ENCODE measurements at places on chromosomes 2 and 18.

DNA sequence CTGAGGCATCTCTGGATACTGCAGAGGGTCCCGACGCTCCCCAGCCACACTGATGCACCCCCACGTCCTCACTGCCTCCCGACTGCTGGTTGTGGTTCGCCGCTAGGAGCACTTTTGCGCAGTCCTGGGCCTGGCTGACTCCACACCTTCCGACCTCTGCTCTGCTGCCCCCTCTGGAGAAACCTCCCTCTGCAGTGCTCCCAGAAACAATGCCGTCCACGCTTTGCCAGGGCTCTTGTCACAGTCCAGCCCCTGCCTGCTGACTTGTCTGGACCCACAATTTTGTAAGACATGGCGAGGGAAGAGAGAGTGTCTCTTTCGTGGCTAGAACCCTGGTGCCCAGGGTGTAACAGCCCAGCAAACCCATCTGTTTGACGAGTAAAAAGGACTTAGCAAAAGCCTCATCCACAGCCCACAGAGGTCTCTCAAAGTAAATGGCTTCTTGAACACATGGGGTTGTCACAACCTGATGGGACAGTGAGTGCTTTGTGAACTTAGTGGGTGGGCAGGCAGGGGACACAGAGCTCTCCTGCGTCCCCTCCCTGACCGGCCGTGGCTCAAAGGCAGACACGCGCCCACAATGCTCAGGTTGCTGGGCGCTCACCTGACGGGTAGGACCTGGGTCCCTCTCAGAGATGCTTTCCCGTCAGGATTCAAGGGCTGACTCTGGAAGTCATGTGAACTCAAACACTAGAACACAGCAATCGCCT lies 4.0 kb downstream of the COPS9 start:
- DNase-seq: no peak

DNA sequence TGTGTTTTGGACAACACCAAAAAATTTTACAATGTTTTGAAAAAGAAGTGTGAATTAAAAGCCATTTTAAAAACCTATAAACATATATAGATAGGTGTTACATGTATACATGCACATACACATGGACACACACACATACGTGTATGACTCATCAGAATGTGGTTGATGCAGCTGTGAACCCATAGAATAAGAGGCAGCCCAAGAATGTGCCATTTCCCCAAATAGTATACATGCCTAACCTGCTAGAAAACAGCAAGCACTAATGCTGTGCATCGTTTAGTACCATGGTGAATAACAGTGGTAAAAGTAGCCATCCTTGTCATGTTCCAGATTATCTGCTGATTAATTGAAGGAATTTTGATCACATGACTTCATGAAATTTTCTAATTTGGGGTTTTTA lies 149.0 kb downstream of the DSEL start:
- no peak for DNase-seq

DNA sequence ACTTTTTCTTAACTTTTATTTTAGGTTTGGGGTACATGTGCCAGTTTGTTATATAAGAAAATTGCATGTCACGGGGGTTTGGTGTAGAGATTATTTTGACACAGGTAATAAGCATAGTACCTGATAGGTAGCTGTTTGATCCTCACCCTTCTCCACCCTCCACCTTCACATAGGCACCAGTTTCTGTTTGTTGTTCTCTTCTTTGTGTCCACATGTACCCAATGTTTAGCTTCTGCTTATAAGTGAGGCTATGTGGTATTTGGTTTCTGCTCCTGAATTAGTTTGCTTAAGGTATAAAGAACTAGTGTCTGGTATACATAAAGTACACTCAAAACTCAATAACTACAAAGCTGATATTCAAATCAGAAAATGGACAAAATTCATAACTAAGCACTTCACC lies 654.6 kb upstream of the LINC00305 start:
- no peak for DNase-seq

GRCh38 chr18:12031846-12032245 lies 50.5 kb downstream of the IMPA2 start:
- DNase-seq: no peak

GRCh38 chr2:203401-203800 lies 60.4 kb downstream of the SH3YL1 start:
- DNase-seq: no peak

DNA sequence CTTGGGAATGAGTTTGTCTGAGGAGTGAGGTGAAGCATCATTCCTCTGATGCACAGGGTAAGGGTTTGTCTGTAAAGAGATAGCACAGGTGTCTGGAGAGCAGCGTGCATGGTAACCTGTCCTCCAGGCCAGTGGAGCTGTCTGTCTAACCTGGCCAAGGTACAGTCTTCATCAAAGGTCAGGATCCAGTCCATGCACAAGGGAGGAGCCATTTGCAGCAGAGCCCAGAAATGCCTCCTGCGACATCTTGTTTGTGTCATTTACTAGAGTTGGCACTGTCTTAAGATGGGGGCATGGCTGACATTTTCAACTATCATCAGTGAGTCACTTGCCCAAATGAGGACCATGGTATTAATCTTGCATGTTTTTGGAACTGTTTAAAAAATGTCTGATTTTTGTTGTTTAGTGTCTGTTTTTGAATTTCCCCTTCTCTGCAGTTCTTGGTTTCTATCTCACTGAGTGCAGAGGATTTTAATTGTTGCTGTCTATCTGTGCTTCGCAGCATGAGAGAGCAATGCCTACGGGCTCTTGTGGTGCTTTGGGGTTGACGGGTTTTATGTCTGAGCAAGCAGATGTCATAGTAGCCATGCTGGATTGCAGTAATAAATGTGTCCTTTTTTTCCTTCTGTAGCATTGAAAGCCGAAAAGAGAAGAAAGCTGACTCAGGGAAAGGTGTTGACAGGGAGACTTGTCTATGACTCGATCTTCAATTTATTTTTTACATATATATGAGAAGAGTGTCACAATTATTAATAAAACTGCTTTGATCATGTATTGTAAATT lies 91.3 kb downstream of the DPP4 start:
- no peak for DNase-seq

GRCh38 chr2:239727182-239727775 lies 297.9 kb downstream of the NDUFA10 start:
- no peak for DNase-seq

- no peak for DNase-seq
Observed at GRCh38 chr2:41602341-41602740, 445.5 kb upstream of the PKDCC start.

- peak; percentile 24 for DNase-seq
Observed at GRCh38 chr2:225889452-225889851, 489.9 kb downstream of the NYAP2 start.

DNA sequence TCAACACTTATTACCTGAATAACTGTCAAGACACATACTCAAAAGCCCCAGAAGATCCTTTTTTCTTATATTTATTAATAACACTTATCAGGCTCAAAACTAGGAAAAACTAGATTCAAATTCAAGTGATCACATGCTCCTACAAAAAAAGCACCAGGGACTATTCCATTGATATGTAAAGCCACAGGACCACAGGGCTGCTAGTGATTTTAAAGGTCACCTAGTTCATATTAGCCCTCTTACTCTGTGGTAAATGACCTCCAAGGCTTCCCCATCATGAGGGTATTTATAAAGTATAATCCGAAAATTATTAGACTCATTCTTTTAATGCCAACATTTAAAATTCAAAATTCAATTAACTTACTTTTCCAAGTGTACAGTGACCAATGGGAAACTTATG lies 52.5 kb downstream of the LRPPRC start:
- DNase-seq: peak; percentile 15

GRCh38 chr2:218709908-218710307 lies 727 bp upstream of the TTLL4 start:
- DNase-seq: no peak

GRCh38 chr2:46844034-46844433 lies 71.6 kb downstream of the MCFD2 start:
- DNase-seq: no peak

- DNase-seq: no peak
Observed at GRCh38 chr2:10935366-10935918, 23.7 kb downstream of the KCNF1 start.

DNA sequence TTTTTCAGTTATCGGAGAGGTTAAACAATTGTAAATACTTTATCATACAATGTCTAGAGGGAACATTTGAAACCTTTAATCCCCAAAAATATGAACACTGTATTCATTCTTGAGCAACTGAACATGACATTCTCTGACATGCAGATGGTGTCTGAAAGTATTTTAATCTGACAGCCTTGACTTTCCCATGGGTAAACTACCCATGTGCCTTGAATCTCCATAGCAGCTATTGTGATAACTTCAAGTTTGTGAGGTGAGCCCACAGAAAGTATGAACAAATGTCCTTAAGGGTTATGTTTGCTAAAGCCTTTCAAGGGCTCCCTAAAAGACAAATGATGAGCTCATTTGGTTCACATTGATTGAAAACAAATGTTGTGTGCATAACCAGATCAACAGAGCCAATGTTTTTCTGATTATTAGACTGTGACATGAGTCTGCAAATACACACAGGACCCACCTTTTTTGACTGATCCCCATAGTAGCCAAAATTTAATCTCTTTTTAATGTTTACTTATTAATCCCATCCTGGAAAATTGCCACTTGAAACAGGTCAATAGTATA lies 1326.0 kb downstream of the LRP1B start:
- DNase-seq: no peak

GRCh38 chr18:35432565-35433001 lies 55.4 kb upstream of the ZNF396 start:
- no peak for DNase-seq

GRCh38 chr2:120867290-120868241 lies 131.9 kb downstream of the GLI2 start:
- DNase-seq: peak; percentile 65

GRCh38 chr2:39632876-39633275 lies 32.8 kb upstream of the TMEM178A start:
- no peak for DNase-seq

- DNase-seq: peak; percentile 31
Observed at GRCh38 chr2:97728091-97728731, 14.8 kb downstream of the ZAP70 start.

GRCh38 chr2:74975016-74975415 lies 16.6 kb downstream of the POLE4 start:
- no peak for DNase-seq

DNA sequence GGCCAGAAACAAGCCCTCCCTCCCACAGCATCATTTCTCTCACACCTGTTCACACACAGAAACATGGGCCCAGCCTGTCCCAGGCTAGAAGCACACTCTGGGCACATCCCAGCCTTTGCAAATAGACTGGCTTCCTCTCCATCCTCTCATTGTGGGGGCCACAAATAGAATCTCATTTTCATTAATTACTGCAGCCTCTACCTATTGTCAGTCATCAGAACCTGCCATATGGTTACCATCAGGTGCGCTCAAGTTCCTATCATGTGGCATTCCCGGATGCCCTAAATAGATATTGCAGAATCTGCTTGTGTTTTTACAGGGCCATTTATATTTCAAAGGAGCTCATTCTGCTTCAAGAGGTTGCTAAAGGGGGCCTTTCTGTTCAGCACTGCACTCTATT lies 460.7 kb downstream of the BCL11A start:
- no peak for DNase-seq

GRCh38 chr18:12990967-12991820 lies at the start of gene CEP192:
CEP192 (plus strand) TSS chr18:12991362; CDS start chr18:12999425, 8,063 bp downstream.
- peak; percentile 98 for DNase-seq

- no peak for DNase-seq
Observed at GRCh38 chr2:46771309-46771708, 144.3 kb downstream of the MCFD2 start.

GRCh38 chr2:241110089-241110606 lies 8.1 kb upstream of the MTERF4 start:
- DNase-seq: no peak

DNA sequence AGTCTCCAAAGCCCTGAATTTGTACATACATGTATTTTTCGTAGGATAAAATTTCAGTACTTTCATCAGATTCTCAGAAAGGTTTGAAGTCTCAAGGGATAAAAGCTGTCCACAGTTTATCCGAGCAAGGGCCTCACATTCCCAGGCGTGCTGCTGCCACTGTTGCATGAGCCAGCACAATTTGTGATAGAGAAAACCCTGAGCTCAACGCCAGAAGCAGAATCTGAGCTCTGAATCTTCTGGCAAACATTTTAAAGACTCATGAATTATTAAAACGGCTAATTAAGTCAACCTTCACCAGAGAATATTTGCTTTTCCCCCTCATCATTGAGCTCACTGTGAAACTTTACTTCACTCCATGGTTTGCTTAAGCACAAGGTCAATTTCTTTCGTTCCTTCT lies 38.5 kb upstream of the STPG4 start:
- peak; percentile 47 for DNase-seq

DNA sequence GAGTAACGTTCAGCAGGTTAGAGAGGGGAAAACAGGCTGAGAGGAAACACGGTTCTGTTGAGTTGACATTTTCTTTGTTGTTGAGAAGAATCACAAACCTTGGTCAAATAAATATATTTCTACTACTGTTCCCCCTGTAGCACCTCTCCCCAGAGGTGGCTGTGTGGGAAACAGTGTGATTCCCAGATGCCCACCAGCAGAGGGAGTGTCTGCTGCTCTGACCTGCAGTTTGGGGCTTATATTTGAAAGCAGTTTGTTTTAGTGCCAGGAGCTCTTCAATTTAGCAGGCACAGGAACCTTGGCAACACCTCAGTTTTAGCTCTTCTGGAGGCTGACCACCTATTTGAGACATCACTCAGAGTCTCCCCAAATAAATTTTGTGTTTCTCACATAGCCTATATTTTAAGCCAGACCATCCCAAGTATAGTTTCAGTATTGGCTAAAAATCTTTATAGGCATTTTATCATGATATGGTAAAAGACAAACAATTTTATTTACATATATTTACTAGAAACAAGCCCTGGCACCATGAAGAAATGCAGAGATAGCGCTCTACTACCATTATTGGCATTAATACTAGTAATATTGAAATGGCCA lies 75.7 kb downstream of the PIK3C3 start:
- DNase-seq: no peak

GRCh38 chr18:13366541-13366940 lies 148.0 kb downstream of the LDLRAD4 start:
- DNase-seq: no peak

DNA sequence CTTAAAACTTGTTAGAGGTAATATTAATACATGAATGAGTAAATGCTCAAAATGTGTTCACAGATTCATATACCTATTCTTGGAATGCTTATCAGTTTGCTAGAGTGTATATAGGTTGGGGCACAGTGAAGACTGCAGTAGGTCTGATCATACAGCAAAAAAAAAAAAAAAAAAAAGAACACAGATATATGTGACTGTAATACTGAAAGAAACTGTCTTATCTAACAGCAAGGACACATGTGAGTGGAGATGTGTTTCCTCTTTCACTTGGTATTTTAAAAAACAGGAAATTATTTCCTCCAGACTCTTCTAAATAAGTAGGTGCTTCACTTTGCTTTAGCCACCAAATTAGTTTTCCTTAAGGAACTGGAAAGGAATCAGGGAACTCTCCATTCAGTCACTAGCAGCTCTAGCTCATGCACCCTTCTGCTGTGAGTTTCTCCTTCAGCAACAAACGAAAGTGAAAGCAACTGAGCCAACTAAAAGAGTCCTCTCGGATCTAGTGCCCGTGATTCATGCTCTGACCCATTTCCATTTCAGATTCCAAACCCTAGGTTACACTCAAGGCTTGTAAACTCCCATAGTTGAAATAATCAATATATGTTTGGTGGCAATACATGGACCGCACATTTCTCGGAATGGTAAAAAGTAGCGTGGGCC lies 98.5 kb downstream of the DSEL start:
- DNase-seq: peak; percentile 7

GRCh38 chr18:76951456-76952247 lies 129.3 kb downstream of the ZNF236 start:
- DNase-seq: no peak

Measured in globus pallidus (tissue), 1 donor.